ENCODE measurements at places on chromosomes 2 and 18.

DNA sequence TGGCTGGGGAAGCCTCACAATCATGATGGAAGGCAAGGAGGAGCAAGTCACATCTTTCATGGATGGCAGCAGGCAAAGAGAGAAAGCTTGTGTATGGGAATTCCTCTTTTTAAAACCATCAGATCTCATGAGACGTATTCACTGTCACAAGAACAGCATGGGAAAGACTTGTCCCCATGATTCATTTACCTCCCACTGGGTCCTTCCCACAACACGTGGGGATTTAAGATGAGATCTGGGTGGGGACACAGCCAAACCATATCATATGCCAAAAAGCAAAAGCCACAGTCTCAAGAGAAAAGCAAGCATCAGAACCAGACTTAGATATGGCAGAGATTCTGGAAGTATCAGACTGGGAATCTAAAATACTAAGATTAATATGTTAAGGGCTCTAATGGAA lies 30.0 kb upstream of the SCRN3 start:
- H3K4me1 ChIP-seq = no peaks in the 10 kb centered on the region
- no peaks in the 10 kb centered on the region for H3K27me3 ChIP-seq
- DNase-seq = no peak
- no peak overlapping the region for H3K27ac ChIP-seq
- H3K36me3 ChIP-seq = peaks cover 60% of the 10 kb centered on the region
- no peak overlapping the region for H3K4me3 ChIP-seq

- no peak for DNase-seq
- no peak overlapping the region for H3K27ac ChIP-seq
- H3K4me3 ChIP-seq = no peak overlapping the region
- H3K4me1 ChIP-seq = no peaks in the 10 kb centered on the region
- H3K36me3 ChIP-seq = peaks cover 27% of the 10 kb centered on the region
These were observed 64.7 kb downstream of the FAM228A start for GRCh38 chr2:24239553-24239952.

DNA sequence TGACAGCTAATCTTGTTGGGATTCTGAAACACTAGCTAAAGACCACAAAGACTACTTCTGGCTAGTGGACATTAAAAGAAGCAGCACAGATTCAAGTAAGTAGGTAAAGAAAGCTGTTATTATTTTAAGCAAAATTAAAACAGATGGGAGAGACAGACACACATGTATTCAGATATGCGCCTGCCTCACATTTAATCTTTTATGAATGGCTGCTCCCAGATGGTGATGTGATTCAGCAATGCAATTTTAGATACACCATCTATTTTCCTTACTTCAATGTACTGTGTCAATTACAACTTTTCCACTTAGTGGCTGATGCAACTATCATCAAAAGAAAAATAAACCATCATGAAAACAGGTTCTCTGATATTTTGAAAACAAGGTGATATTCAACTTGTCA lies 133.0 kb upstream of the PGAP1 start:
- no peak overlapping the region for H3K4me3 ChIP-seq
- H3K4me1 ChIP-seq = no peaks in the 10 kb centered on the region
- no peaks in the 10 kb centered on the region for H3K27me3 ChIP-seq

DNA sequence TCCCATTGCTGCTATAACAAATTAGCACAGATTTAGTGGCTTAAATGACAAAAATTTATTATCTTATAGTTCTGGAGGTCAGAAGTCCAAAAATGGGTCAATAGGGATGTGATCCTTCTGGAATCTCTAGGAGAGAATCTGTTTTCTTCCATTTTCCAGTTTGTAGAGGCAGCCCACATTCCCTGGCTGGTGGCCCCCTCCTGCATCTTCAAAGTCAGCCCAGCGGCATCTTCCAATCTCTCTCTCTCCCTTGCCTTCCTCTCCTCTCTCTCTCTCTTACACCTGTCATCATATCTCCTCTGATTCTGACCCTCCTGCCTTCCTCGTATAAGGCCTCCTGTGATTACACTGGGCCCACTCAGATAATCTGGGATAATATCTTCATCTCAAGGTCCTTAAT lies 3.9 kb upstream of the AGAP1 start:
- H3K27me3 ChIP-seq = no peaks in the 10 kb centered on the region
- peaks cover 2% of the 10 kb centered on the region for H3K4me1 ChIP-seq
- H3K36me3 ChIP-seq = no peaks in the 10 kb centered on the region

- no peaks in the 10 kb centered on the region for H3K36me3 ChIP-seq
- no peaks in the 10 kb centered on the region for H3K27me3 ChIP-seq
These were observed 229.7 kb upstream of the SPRED2 start for GRCh38 chr2:65661980-65662653.

GRCh38 chr2:207233731-207234130 lies 68.0 kb upstream of the KLF7 start:
- no peak overlapping the region for H3K4me3 ChIP-seq
- H3K36me3 ChIP-seq = no peaks in the 10 kb centered on the region
- H3K4me1 ChIP-seq = peaks cover 2% of the 10 kb centered on the region
- DNase-seq = no peak
- no peak overlapping the region for H3K27ac ChIP-seq
- H3K27me3 ChIP-seq = no peaks in the 10 kb centered on the region

- H3K4me3 ChIP-seq = no peak overlapping the region
- H3K36me3 ChIP-seq = no peaks in the 10 kb centered on the region
- no peak overlapping the region for H3K27ac ChIP-seq
These were observed 74.4 kb upstream of the GULP1 start for GRCh38 chr2:188217264-188217663.

DNA sequence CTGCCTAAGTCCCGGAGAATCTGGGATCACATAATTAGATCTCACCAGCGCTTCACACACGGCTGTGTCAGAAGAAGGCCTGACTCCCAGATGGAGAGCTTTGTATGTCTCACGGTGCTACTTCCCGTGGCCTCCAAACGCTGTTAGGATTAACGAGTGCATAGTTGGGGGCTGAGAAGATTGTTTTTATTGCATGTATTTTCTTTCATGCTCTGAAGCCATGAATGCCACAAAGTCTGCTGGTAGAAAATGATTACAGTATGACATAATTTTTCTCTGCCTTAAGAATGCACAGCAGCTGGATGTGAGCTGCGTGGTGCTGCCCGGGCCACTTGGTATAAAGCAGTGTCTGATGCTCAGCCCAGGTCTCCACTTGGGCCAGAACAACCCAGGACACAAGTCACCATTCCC lies 166.5 kb downstream of the SEPTIN10 start:
- H3K36me3 ChIP-seq = no peaks in the 10 kb centered on the region
- H3K27me3 ChIP-seq = no peaks in the 10 kb centered on the region
- peak overlapping the region; percentile 85 for H3K27ac ChIP-seq
- peaks cover 12% of the 10 kb centered on the region for H3K4me1 ChIP-seq
- no peak overlapping the region for H3K4me3 ChIP-seq
- peak; percentile 59 for DNase-seq

- H3K27ac ChIP-seq = no peak overlapping the region
- H3K36me3 ChIP-seq = no peaks in the 10 kb centered on the region
- H3K27me3 ChIP-seq = no peaks in the 10 kb centered on the region
These were observed 129.9 kb downstream of the TANC1 start for GRCh38 chr2:159098361-159098760.

GRCh38 chr2:23291239-23291638 lies 93.7 kb upstream of the KLHL29 start:
- H3K4me3 ChIP-seq = no peak overlapping the region
- H3K27ac ChIP-seq = no peak overlapping the region
- H3K4me1 ChIP-seq = no peaks in the 10 kb centered on the region
- H3K27me3 ChIP-seq = no peaks in the 10 kb centered on the region
- no peaks in the 10 kb centered on the region for H3K36me3 ChIP-seq

DNA sequence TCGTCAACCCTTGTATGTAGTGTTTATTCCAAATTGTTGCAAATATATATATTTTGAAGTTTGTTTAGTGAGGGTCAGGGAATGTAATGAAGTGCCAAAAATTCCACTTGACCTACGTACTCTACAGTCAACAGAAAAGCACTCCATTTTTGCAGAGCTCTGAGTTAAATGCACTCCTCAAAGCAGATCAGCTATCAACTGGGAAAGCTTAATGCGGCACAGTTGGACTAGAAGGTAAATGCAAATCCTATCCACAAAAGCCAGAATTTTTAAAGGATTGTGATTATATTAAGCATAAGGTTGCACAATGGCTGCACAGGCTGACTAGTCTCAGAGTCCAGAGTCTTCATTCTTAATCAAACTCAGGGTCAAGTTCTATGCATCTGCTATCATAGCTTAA lies 577.1 kb downstream of the ARHGAP15 start:
- H3K36me3 ChIP-seq = no peaks in the 10 kb centered on the region
- no peak overlapping the region for H3K4me3 ChIP-seq
- no peaks in the 10 kb centered on the region for H3K27me3 ChIP-seq

GRCh38 chr2:126317790-126318431 lies 338.0 kb upstream of the GYPC start:
- no peaks in the 10 kb centered on the region for H3K27me3 ChIP-seq
- H3K27ac ChIP-seq = no peak overlapping the region
- no peaks in the 10 kb centered on the region for H3K4me1 ChIP-seq
- DNase-seq = no peak
- no peaks in the 10 kb centered on the region for H3K36me3 ChIP-seq

- no peaks in the 10 kb centered on the region for H3K27me3 ChIP-seq
- H3K4me3 ChIP-seq = no peak overlapping the region
- no peak for DNase-seq
These were observed 16.5 kb upstream of the CERS6 start for GRCh38 chr2:168439536-168439935.

GRCh38 chr2:10449838-10450691 lies 1.9 kb upstream of the ODC1 start:
- DNase-seq = no peak
- H3K27me3 ChIP-seq = no peaks in the 10 kb centered on the region
- no peaks in the 10 kb centered on the region for H3K36me3 ChIP-seq
- no peak overlapping the region for H3K4me3 ChIP-seq
- H3K27ac ChIP-seq = no peak overlapping the region

- no peak for DNase-seq
- H3K36me3 ChIP-seq = no peaks in the 10 kb centered on the region
- H3K4me1 ChIP-seq = no peaks in the 10 kb centered on the region
- H3K27ac ChIP-seq = no peak overlapping the region
- H3K27me3 ChIP-seq = no peaks in the 10 kb centered on the region
These were observed 60.9 kb downstream of the EDAR start for GRCh38 chr2:108927936-108928659.

- no peak overlapping the region for H3K27ac ChIP-seq
- no peak for DNase-seq
- H3K4me1 ChIP-seq = no peaks in the 10 kb centered on the region
- H3K4me3 ChIP-seq = no peak overlapping the region
These were observed 238.7 kb upstream of the SOX11 start for GRCh38 chr2:5453220-5454050.

GRCh38 chr2:27889774-27890145 lies 427 bp downstream of the RBKS start:
- H3K27ac ChIP-seq = peak overlapping the region; percentile 95
- no peaks in the 10 kb centered on the region for H3K27me3 ChIP-seq
- no peak for DNase-seq
- H3K36me3 ChIP-seq = no peaks in the 10 kb centered on the region
- peaks cover 21% of the 10 kb centered on the region for H3K4me1 ChIP-seq

- DNase-seq = no peak
- H3K4me3 ChIP-seq = no peak overlapping the region
- no peaks in the 10 kb centered on the region for H3K27me3 ChIP-seq
- no peaks in the 10 kb centered on the region for H3K4me1 ChIP-seq
These were observed 26.3 kb downstream of the PAX3 start for GRCh38 chr2:222272446-222273015.

DNA sequence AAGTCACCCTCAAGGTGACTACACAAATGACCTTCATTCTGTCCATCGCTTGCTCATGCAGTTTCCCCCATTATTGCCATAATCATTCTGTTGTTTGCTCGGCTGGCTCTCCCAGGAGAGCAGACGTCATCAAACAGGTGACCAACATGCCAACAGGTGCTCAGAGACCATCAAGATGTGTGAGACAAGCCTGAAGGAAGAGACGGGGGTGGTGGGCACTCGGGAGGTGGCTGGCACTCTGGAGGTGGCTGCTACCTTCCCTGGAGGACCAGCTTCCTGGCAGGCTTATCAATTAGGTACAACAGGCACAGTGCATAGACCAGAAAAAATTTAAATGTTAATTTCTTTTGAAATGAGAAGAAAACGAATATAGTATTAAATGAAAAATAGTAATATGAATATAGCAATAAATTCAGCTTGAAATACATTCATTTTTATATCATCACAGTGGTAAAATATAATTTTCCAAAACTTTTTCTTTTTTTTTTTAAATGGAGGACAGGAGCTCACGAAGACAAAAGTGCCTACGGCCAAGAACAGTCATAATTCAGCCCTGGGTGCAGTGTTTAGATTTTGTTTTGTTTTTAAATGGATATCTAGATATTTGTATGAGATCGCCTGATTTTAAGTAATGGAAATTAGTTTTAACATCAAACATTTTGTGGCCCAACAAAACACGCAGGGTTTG lies 16.9 kb upstream of the HAAO start:
- H3K27ac ChIP-seq = peak overlapping the region; percentile 100
- DNase-seq = no peak
- peaks cover 13% of the 10 kb centered on the region for H3K4me1 ChIP-seq
- no peaks in the 10 kb centered on the region for H3K36me3 ChIP-seq
- H3K4me3 ChIP-seq = peak overlapping the region; percentile 86

- no peaks in the 10 kb centered on the region for H3K36me3 ChIP-seq
- H3K4me3 ChIP-seq = no peak overlapping the region
- no peaks in the 10 kb centered on the region for H3K27me3 ChIP-seq
- no peak overlapping the region for H3K27ac ChIP-seq
These were observed 102.9 kb upstream of the RIOK3 start for GRCh38 chr18:23350188-23350587.

- no peak for DNase-seq
- no peaks in the 10 kb centered on the region for H3K4me1 ChIP-seq
- H3K4me3 ChIP-seq = no peak overlapping the region
- H3K27ac ChIP-seq = no peak overlapping the region
These were observed 21.6 kb upstream of the SLC40A1 start for GRCh38 chr2:189602233-189602632.

GRCh38 chr18:31500051-31500688 lies 2.2 kb downstream of the DSG2 start:
- H3K4me1 ChIP-seq = no peaks in the 10 kb centered on the region
- no peaks in the 10 kb centered on the region for H3K27me3 ChIP-seq
- no peaks in the 10 kb centered on the region for H3K36me3 ChIP-seq
- H3K27ac ChIP-seq = no peak overlapping the region
- H3K4me3 ChIP-seq = no peak overlapping the region

GRCh38 chr18:70428439-70428838 lies 139.6 kb downstream of the SOCS6 start:
- no peaks in the 10 kb centered on the region for H3K36me3 ChIP-seq
- H3K4me1 ChIP-seq = no peaks in the 10 kb centered on the region
- H3K4me3 ChIP-seq = no peak overlapping the region
- H3K27me3 ChIP-seq = no peaks in the 10 kb centered on the region
- DNase-seq = no peak
- no peak overlapping the region for H3K27ac ChIP-seq

- no peak overlapping the region for H3K27ac ChIP-seq
- no peaks in the 10 kb centered on the region for H3K27me3 ChIP-seq
- H3K4me3 ChIP-seq = no peak overlapping the region
- H3K4me1 ChIP-seq = no peaks in the 10 kb centered on the region
These were observed 228.7 kb downstream of the TXNL1 start for GRCh38 chr18:56409736-56410135.

- H3K27me3 ChIP-seq = no peaks in the 10 kb centered on the region
- DNase-seq = no peak
- H3K4me3 ChIP-seq = no peak overlapping the region
- H3K4me1 ChIP-seq = no peaks in the 10 kb centered on the region
- no peak overlapping the region for H3K27ac ChIP-seq
These were observed 321.8 kb upstream of the SPRED2 start for GRCh38 chr2:65754219-65754618.

- no peaks in the 10 kb centered on the region for H3K4me1 ChIP-seq
- no peak overlapping the region for H3K27ac ChIP-seq
- no peaks in the 10 kb centered on the region for H3K27me3 ChIP-seq
- H3K36me3 ChIP-seq = no peaks in the 10 kb centered on the region
- DNase-seq = no peak
These were observed 351.3 kb downstream of the NRXN1 start for GRCh38 chr2:50680646-50681045.

GRCh38 chr2:33072614-33073013 lies 125.9 kb downstream of the LTBP1 start:
- H3K27me3 ChIP-seq = no peaks in the 10 kb centered on the region
- DNase-seq = no peak
- no peak overlapping the region for H3K4me3 ChIP-seq
- H3K36me3 ChIP-seq = no peaks in the 10 kb centered on the region
- peaks cover 10% of the 10 kb centered on the region for H3K4me1 ChIP-seq
